Natural killer cell (primary cell): ENCODE measurements at places on chromosomes 5 and 9. TPM values are rescaled to one million over a fixed set of nuclear protein-coding genes. Genes with fewer than 3 reads are reported as not detected.

Gene PKD2L2
- total RNA-seq: not detected

Gene TMEM38B
- total RNA-seq: 8.0 TPM

Gene TMEM174
- total RNA-seq: not detected

Gene SH2D3C
- total RNA-seq: 86.8 TPM

Gene NEUROG1
- total RNA-seq: not detected

Gene SH3PXD2B
- not detected for total RNA-seq

Gene CYLC2
- total RNA-seq: not detected

Gene FAT2
- total RNA-seq: not detected

GRCh38 chr5:93150311-93151012 is 430.6 kb downstream of the NR2F1-AS1 start:
- no peak for DNase-seq

DNA sequence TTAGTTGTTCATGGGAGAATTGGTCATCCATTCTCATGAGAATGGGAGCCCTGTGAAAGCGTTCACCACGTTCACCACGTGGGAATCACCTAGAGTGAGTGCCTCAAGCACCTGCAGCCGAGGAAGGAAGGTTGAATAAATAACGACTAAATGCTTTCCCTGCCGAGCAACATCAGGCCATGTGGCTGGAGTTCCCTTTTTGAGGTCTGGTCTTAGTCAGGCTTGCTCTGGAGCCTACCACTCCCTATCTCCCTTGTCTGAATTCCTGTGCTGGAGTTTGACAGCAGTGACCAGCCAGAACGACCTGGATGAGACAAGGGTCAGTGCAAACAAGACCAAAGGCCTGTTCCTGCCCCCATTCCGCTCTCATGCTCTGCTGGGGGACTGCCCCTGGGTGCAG is 28.5 kb downstream of the KCNMB1 start:
- no peak for DNase-seq

DNA sequence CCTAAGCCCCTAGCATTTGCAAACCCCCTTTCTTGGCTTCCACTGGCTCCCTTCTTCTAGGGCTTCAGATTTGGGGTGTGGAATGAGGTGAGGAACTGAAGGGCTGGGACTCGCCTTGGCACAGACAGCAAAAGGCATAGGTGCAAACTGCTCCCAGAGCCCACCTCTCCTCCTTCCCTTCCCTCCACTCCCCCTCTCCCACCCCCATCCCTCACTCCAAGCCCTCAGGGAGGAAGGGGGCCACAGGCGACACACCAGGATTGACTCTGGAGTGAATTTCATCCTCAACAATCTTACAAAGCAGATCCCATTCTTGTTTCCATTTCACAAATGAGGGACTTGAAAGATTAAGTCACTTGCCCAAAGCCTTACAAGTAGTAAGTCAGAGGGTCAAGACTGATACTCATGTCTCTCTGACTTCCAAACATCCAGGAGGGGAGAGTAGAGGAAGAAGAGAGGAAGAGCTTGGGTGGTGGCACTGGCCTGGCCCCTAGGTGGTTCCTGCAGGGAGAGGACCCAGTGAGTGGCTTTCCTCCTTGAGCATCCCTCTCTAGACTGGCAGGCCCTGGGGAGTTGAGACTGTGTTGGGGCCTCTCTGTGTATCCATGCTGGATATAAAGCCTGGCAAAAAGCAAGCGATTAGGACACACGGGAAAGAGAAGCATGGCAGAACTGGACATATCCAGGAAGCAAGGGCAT is 193.1 kb downstream of the GABBR2 start:
- DNase-seq: no peak

- no peak for DNase-seq
These were observed 4.7 kb upstream of the NUP214 start for GRCh38 chr9:131120620-131121228.

GRCh38 chr9:84501587-84501986 is 161.0 kb upstream of the SLC28A3 start:
- no peak for DNase-seq

GRCh38 chr5:107735558-107735957 is 64.8 kb upstream of the EFNA5 start:
- no peak for DNase-seq

DNA sequence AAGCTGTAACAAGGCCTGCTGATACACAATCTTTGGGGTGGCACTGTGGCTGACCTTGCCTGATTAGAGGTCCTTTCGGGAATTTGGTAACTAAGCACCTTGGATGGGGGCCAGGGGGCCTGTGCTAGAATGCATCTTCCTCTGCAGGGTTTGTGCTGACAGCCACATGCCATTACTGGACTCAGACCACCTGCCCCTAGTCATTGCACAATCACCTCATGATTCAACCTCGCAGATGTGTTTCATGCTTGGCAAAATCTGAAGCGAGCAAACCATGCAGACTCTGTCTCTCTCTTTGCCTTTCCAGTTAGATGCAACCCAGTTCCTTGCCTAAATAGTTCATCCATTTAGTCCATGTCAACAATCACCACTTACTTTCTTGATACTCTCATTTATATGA is 96.5 kb upstream of the ERCC6L2 start:
- DNase-seq: no peak

DNA sequence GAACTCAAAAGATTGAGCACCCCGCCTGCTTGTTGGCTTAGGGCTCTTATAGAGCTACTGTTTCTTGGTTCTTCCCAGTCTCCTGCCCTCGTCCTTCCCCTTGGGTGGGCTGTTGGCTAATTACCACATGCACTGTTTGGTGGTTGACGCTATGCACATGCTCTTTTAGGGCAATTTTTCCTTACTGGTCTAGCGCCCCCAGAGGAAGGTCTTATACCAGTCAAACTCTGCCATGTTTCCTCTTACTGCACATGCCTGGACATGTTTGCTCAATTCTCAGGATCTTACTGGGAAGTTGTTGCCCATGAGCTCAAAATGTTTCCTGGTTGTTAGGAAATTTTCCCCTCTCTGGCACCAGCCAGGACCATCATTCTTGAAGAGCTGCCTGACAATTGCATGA is 101.9 kb downstream of the SLC28A3 start:
- no peak for DNase-seq

DNA sequence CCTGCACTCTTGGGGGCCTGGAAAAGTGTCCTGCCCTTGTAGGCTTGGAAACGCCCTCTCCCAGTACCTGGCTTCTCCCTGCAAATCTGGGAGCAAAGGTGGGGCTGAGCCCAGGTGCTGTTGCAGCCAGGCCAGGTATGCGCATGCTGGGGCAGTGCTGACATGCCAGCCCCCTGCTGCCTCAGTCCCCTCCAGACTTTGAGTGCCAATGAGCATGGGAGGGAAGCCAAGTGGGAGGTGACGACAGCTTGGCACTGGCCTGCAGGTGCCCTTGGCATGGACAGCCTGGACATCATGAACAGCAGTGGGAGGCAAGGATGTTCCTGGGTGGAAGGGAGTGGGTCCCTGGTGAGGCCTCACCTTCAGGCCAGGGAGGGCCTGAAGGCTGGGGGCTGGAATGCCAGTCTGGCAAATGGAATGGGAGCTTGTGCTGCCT is 1494.4 kb upstream of the NUDT12 start:
- DNase-seq: no peak

DNA sequence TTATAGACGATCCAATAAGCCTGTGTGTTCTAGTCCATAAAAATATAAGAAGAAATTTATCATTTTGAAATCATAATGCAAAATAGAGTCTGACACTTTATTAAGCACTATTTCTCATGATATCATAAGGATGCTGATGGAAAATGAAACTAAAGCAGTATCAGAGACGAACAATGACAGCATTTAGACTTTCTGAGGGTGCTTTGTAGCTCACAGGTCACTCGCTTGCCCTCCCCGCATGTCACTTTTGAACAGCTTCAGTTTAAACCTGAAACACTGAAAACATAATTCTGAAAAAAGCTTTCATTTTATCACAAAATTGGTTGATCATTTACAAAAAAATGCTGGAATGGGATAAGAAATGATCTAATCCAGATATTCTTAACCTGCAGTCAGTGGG is 247.1 kb downstream of the EBF1 start:
- no peak for DNase-seq
